Activated naive CD4-positive, alpha-beta T cell treated with anti-CD3 and anti-CD28 coated beads, Interleukin-2, amount 50 U/mL, for 16 hours (primary cell): ENCODE measurements at places on chromosomes 11 and 22.

DNA sequence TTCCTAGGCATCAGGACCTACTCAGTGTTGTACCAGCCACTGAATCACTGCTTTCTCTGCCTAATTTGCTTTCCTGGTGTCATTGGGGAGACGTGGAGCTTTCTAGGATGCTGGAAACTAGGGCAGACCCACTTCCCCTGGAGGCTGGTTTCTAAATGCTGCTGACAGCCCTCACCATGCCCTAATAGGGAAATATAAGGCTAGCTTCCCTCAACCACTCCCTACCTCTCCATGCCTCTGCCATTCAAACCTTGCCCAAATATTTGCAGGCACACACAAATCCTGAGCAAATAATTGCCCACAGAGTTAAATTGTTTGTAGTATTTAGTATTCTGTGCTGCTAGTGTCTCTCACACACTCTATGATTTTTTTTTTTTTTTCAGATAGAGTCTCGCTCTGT lies 310.2 kb downstream of the DDX10 start:
- no peak for DNase-seq

GRCh38 chr11:38900211-38900610 lies 2302.2 kb upstream of the RAG2 start:
- DNase-seq: no peak

DNA sequence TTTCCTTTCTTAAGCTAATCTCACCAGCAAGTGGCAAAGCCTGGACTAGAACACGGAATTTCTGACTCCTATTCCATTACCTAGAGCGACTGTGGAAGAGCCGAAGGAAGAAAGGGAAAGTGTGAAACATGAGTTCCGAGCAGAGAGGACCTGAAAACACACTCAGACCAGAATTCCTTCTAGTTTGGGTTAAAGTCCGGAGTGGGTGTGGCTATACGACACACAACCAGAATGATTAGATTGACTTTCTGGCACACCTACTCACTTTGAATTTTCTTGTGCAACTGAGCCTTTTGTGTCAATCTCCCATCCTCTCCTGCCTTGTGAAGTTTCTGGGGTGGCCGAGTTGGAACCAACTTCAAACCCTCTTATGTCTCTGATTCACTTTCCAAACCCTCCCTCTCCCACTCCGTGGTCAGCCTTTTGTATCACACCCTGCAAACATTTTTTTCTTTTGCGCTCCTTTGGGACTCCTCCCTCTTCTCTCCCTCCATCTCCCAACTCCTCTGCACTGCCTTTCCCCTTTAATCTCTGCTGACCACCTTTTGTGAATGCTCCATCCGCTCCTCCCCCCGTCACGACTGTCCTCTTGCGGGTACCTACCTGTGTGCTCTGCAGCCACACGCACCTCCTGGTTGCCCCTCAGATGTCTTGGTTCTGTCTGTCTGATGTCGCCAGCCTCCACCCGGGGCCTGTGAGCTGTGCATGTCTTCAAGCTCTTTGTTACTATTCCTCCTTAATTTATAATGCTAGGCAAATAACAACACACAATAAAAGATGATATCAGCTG lies 86.3 kb upstream of the BLID start:
- no peak for DNase-seq

DNA sequence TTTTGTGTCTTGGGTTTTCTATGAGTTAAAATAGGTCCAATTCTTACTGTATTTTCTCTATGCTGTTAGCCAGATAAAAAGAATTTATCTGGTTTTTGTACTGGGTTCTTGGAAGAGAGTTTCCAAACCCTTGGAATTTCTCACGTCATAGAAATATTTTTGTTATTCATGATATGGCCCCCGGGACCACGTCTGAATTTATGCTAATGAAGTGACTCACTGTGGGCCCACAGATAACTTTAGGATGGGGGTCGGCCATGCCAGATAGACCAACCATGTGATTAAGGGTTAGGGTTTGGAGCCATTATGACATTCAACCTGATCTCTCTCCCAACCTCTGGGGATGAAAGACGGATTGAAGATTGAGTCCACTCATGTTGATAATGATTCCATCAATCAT lies 35.6 kb upstream of the DDI1 start:
- DNase-seq: no peak
